ENCODE measurements at places on chromosomes 2 and 18. TPM values are rescaled to one million over a fixed set of nuclear protein-coding genes. Genes with fewer than 3 reads are reported as not detected.

DNA sequence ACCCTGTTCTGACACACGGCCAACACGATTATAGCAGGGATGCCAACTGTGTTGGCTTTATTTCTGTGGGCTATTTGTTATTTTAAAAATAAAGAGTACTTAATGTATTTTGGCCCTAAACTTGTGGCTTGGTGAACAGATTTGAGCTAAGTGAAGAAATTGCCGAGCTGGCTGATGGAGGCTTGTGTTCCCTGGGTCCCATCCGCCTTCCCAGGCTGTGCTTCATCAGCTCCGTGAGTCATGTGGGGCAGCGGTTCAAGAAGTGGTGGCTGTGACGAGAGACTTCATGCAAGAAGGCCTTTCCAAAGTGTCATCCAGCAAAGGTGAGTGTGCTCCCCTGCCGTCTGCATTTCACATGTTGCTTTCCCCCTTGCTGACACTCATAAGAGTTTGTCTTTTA is 73.6 kb upstream of the NCK2 start:
- H3K4me1 ChIP-seq: peaks cover 8% of the 10 kb centered on the region

DNA sequence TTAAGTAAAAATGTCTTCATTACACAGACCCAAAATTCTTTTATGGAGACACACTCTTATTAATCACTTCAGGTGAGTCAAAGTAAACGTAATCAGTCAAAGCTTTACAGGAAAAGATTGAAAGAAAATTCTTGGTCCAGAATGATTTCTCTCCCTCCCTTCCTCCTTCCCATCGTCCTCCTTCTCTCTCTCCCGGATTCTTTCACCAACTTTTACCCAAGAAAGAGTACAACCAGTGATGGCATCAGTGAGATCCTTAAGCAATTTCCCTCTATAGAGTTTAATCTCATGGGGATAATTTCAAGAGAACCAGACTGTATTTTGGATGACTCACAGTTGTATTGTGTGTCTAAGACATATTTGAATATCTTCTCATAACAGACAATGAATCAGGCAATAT is 258.1 kb downstream of the ALK start:
- H3K27me3 ChIP-seq: no peaks in the 10 kb centered on the region
- H3K27ac ChIP-seq: no peak overlapping the region
- H3K36me3 ChIP-seq: no peaks in the 10 kb centered on the region
- H3K4me1 ChIP-seq: no peaks in the 10 kb centered on the region
- no peak for DNase-seq

Gene AGPS
- 35.1 TPM for total RNA-seq

Gene HJURP
- total RNA-seq: 1.5 TPM

Gene DNER
- total RNA-seq: 17.1 TPM

DNA sequence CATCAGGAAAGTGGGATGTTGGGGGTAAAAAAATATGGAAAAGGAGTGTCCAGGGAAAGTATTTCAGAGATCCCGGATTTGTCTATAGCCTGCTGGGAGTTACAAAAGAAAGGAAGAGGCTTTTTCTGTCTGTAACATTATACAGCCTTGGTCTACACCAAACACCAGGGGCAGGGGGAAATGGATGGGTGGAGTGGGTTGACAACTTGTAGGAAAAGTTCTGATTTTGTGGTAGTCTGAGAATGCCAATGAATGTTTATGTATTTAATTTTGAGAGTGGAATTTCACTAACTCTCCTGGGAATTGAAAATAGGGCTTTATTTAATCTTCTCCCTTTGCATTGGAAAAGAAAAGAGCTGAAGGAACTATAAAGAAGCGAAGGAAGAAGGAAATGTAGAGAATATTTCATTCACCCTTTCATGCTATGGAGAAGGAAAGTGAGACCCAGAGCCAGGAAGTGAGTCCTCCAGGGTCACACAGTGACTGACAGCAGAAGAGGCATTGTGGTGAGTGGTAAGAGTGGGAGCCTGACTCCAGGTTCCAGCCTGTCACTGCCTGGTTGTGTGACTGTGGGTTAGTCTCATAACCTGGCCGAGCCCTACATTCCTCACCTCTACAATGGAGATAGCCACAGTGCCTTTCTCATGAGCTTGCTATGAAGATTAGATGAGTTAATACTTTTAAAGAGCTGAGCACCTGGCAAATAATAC is 346.3 kb upstream of the TNP1 start:
- no peaks in the 10 kb centered on the region for H3K36me3 ChIP-seq
- H3K27ac ChIP-seq: no peak overlapping the region
- H3K4me1 ChIP-seq: no peaks in the 10 kb centered on the region
- H3K4me3 ChIP-seq: no peak overlapping the region
- no peaks in the 10 kb centered on the region for H3K27me3 ChIP-seq

- H3K4me1 ChIP-seq: no peaks in the 10 kb centered on the region
- no peak overlapping the region for H3K27ac ChIP-seq
- DNase-seq: no peak
- H3K27me3 ChIP-seq: no peaks in the 10 kb centered on the region
These were observed 70.3 kb downstream of the CHST9 start for GRCh38 chr18:27114842-27115241.

- no peaks in the 10 kb centered on the region for H3K4me1 ChIP-seq
- H3K27me3 ChIP-seq: no peaks in the 10 kb centered on the region
- no peak overlapping the region for H3K27ac ChIP-seq
- no peak overlapping the region for H3K4me3 ChIP-seq
These were observed 28.1 kb downstream of the PRELID3A start for GRCh38 chr18:12435867-12436266.

Gene LINC00305
- total RNA-seq: not detected

Gene NETO1
- total RNA-seq: not detected

Measured in sigmoid colon (tissue), 7 donors.